AG04449 (cell line): ENCODE measurements at places on chromosomes 3 and 15.

- no peak for DNase-seq
Measured at GRCh38 chr3:67127254-67127653, 129.1 kb downstream of the KBTBD8 start.

DNA sequence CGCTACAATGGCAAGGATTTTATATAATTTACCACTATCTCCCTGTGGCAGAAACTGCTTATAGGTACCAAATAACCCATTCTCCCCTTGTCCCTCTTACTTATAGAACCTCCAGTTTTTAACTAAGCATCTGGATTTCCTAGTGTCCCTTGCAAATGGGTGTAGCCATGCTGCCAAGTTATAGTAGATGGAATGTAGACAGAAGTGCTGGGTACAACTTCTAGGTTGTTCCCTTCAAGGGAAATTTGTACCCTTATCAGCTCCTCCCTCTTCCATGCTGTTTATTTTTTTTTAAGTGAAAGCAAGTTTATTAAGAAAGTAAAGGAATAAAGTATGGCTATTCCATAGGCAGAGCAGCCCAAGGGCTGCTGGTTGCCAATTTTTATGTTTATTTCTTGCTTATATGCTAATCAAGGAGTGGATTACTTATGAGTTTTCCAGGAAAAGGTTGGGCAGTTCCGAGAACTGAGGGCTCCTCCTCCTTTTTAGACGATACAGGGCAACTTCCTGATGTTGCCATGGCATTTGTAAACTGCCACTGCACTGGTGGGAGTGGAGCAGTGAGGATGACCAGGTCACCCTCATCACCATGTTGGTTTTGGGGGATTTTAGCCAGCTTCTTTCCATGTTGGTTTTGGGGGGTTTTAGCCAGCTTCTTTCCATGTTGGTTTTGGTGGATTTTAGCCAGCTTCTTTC lies 40.1 kb upstream of the TM4SF19 start:
- DNase-seq: no peak

DNA sequence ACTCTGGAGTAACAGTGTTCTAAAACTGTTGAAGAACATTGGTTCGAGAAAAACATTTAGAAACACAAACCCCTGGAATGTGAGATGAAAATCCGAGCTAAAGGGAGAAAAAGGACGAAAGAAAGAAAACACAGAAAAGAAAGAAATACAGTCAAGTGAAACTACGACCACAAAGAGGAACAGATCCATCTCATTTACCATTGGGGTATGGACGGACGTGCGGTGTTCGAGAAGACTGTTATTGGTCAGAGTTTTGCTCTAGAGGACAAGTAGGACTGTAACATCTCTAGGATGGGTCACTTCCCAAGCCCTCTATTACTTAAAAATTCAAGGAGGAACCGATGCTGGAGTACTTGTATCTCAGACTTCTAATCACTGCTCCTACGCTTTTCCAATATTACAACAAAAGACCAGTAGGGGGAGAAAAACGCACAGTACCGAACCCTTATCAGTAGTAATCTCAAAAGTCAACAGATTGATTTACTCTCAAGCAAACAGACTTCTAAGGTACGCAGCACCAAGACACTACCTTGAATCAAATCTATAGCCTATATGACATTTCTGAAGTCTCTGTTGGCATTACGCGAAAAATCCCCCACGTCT lies 1.1 kb upstream of the PIK3CA start:
- no peak for DNase-seq

GRCh38 chr15:25989327-25989726 lies 126.2 kb upstream of the ATP10A start:
- no peak for DNase-seq

DNA sequence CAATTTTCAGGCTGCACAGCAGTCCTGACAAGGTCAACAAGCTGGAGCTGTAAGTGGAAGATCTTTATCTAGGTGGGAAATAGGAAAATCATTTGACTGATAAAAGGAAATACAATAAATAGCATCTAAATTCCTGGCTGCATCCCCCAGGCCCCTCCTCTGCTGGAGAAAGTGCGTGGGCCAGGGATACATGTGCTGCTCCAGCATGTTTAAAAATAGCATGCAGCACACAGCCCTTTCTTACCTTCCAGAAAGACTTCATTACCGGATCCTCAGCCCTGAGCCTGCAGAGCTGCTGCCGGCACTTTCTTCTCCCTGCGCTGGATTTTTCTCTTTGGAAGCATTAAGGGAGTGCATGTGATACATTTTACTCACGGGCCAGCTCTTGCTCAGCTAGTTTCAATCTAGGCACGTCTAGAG lies 77.3 kb downstream of the HMG20A start:
- no peak for DNase-seq

- DNase-seq: no peak
Measured at GRCh38 chr3:11622586-11623550, 20.8 kb downstream of the VGLL4 start.

GRCh38 chr3:99410789-99411311 lies 227.5 kb upstream of the COL8A1 start:
- DNase-seq: peak; percentile 77

DNA sequence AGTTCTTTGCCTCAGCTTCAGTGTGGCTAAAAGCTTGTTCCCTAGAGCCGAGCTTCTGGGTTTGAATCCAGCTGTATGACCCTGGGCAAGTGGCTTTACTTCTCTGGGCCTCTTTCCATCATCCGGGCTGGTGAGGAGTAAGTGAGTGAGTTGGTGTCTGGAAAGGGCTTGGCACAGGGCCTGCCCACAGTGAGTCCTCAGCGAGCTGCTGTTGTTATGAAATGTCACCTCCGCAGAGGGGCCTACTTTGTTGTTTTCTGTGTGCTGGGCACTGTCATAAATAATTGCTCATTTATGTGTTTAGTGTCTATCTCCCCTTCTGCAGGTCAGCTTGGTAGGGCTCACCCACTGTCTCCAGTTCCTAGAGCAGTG lies 31.7 kb downstream of the SLC6A6 start:
- DNase-seq: no peak

DNA sequence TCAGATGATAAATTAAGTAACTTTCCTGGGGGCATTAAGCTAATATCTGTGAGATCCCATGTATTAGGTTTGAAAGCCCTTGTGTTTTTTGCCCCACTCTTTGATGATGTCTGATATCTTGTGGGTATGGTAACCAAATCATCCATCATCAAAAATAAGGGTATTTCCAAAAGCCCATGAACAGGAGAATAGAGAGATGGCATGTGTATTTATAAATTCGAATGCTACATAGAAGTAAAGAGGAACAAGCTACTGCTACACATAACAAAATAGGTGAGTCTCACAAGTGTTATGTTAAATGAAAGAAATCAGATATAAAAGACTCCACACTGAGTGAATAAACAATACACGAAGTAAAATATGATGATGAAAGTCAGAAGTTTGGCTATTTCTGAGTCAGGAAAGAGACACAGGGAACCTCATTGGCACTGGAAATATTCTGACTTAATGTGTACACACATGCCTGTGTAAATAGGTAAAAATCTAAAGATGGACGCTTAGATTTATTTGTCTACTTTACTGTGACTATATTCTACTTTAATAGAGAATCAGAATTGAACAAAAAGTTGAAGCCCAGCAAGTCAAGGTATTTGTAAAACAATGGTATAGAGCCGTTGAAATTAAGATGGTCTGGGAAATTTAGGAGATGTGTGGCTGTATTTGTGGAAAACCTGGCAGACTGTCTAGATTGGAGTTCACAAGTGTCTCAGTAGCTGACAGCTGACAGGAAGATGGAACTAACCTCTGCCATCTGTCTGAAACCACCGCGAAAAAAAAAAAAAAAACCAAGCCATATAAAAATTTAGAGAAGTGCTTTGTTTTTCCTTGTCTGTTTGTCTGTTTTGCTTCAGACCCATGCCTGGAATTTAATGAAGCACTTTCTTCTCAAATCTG lies 111.0 kb upstream of the TGFBR2 start:
- no peak for DNase-seq

DNA sequence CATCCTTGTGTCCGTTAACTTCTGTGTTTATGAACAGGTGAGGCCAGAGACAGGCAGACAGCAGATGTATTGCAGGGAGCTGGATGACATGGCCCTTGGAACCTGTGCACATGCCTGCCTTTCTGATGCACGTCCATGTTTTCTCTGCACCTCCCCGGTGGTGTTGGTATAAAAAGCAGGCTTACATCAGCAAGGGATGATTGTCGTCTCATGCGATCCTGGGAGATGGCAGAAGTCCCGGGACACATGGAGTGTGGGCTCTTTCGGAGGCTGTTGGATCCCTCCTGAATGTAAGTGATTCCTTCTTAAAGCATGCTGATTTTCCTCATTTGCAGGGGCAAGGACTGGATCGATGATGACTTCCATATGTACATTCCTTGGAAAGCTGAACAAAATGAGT lies 134.8 kb downstream of the SNRPN start:
- DNase-seq: no peak

- no peak for DNase-seq
Measured at GRCh38 chr15:32222716-32223115, 180.4 kb downstream of the GOLGA8K start.

DNA sequence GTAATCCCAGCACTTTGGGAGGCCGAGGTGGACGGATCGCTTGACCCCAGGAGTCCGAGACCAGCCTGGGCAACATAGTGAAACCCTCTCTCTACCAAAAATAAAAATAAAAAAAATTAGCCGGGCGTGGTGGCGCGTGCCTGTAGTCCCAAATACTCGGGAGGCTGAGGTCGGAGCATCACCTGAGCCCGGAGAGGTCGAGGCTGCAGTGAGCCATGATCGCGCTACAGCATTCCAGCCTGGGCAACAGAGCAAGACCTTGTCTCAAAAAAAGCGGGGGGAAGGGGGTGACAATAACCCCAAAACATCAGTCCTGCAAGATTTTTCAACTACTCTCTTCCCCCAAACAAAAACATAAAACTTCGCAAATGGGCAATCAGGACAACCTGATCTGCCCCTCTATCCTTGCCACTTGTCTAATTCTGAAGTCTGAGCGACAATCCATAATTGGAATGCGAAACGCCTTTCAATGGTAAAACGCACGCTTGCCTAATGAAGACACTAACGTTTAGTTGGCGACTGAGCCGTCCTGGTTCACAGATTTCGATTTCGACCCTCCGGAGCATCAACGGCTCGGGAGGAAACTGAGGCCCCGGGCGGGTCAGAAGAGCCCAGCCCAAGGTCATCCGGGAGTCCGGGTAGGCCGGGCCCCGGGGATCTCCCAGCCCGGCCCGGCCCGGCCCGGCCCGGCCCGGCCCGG lies 868 bp downstream of the BTBD1 start:
- DNase-seq: no peak

GRCh38 chr3:38957296-38957695 lies 94.4 kb downstream of the SCN11A start:
- no peak for DNase-seq
